ENCODE measurements at places on chromosomes 16 and 17.

- peak; percentile 73 for DNase-seq
Measured at GRCh38 chr17:30363715-30364202, 15.0 kb upstream of the CPD start.

DNA sequence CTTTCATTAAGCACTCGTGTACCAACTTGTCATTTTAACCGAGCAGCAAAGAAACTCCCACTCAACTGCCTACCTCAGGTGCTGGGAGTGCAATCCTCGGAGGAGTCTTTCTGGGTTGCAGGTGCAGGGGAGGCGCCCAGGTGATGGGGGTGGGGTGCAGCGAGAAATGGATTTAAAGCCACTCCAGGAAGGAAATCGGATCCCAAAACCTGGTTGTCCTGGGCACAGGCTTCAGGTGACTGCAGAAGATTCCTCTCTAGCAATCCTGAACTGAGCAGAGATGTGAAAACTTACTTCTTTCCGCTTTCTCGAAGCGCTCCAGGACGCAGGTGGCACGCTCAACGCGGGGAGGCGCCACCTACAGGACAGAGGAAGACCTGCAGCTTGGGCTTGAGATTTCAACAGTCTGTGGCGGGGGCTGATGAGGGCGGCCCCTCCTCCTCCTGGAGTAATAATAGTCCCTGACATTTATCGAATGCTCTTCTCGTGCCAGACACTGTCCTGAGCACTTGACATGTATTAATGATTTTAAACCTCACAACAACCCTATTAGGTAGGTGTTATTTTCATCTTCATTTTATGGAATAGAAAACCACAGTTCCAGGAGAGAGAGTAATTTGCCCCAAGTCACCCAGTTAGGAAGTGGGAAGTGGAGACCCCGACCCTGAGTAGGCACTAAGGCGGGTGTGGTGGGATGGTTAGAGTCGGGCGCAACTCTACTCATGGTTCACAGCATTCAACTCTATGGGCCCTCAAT is 27.2 kb upstream of the SKAP1 start:
- peak; percentile 53 for DNase-seq

DNA sequence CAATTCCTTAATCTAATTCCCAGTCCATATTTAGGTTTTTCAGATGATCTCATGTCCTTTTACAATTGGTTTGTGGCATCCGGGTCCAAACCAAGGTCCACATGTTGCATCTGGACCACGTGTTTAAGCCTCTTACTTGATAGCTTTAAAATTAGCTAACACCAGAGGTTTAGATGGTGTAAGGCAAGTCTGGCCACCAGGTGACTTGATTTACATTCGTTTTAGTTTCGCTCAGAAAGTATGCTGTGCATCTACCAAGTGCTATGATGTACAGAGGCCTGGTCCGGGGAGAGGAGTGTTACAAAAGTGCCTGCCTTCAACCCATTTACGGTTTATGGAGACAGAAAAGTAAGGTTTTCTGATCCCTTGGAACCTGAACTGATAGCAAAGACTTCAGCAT is 878 bp upstream of the DNAJA2 start:
- no peak for DNase-seq

DNA sequence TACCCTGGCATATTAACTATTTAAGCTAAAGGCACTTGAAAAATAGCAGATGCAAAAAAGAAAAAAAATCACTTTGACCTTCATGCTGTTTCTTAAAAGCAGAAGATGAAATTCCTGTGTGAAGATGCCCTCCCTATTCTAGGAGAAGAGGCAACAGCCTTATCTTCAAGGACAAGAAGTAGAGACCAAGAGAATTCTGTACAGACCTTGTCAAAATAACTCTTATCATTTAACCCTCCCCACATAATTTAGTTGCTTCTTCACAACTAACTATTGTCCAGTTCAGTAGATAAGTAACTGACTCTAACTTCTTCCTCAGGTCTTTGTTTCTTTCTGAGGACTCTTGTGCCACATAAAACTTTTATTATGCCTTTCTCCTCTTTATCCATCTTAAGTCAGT is 72.0 kb upstream of the MARCHF10 start:
- DNase-seq: no peak

GRCh38 chr17:8004899-8005298 is 2.5 kb downstream of the GUCY2D start:
- DNase-seq: no peak
